T-cell (primary cell): ENCODE measurements at places on chromosomes 12 and 14.

DNA sequence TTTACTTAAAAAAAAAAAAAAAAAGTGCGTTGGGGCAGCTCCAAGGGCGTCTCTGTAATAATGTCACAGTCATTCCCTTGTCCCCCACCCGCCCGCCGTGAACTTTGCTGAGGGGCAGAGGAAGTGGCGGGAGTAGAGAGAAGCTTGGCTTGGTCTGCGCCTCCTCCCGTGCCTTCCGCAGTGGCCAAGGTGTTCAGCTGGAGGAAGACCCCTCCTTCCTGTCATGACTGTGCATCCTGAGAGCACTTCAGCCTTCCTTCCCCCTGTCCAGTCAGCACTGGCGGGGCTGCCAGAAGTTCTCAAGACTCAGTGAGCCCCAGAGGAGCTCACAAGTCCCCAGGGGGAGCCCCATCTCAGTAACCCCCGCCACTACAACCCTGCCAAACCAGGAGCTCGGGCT is 32.2 kb downstream of the AACS start:
- DNase-seq, result no peak

DNA sequence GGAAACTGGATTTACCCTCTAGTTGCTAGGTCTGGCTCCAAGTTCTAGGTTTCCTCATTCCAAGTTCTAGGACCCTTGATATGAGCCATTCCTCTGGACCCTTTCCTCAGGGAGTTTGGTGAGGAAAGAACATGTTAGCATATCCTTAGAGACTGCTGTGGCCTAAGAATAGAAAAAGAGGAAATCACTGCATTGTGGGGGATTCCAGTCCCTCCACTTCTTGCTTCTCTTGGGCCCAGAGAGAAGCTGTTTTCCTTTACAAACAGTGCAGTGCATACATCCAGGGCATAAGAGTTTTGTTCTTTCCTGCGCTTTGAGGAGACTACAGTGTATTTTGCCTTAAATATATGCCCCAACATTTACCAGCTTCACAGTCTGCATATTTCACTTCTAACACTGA is 59.0 kb downstream of the LLPH start:
- no peak for DNase-seq

- peak; percentile 91 for DNase-seq
Observed at GRCh38 chr12:49623142-49623904, at the start of gene PRPF40B. Gene PRPF40B (plus strand): TSS chr12:49623561. CDS start chr12:49623591, 30 bp downstream.

DNA sequence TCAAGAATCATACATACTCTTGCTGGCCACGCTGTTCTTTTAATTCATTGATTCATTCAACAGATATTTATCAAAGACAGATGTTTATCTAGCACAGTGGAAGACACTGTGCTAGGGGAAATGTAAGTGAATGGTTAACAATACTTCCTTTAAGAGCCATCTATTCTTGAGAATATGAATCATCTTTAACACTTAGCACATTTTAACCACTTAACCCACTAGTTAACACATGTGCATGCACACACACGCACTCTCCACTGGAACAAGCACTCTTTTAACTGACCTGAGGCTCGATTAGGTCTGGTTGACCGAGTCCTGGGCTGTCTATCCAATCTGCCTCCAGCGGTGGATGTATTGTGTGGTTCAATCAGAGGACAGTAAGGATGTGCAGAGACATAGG is 34.6 kb downstream of the LMNTD1 start:
- no peak for DNase-seq

DNA sequence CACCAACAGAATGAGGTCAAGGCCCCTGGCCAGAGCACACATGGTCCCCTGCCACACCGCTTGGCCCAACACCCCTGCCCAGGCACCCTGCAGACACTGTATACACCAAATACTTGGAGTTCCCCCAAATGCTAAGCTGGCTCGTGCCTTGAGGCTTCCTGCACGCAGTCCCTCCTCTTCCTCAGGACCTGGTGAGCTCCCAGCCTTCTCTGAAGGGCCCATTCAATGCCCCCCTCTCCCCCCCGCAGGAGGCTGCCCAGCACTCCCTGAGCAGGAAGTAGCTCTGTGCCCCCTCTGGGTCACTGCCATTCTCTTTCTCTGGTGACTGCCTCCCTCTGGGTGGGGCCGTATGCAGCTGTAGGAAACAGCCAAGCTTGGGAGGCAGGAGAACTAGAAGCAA is 75.3 kb downstream of the ITPK1 start:
- DNase-seq, result no peak

GRCh38 chr14:28944605-28945004 is 178.0 kb downstream of the FOXG1 start:
- DNase-seq, result no peak

GRCh38 chr14:104437703-104438102 is 141.9 kb upstream of the C14orf180 start:
- DNase-seq, result no peak

GRCh38 chr14:54594537-54594936 is 27.6 kb downstream of the SAMD4A start:
- no peak for DNase-seq

DNA sequence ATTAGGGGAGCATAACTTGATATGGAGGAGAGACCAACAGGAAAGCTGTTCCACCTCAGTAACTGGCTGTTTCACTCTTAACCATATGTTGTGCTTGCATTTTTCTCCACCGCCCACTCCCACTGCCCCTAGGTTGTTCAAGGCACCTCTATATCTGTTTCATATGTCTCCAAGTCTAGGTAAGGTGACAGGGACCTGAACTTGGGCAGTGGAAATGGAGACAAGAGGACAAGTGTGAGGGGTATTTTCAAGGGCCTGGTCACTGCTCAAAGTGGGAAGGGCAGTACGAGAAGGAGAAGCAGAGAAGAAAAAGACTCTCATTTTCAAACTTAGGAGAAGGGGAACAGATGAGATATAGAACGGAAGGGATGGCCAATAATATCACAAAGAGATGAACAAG is 3.1 kb downstream of the SLC38A1 start:
- DNase-seq, result no peak

DNA sequence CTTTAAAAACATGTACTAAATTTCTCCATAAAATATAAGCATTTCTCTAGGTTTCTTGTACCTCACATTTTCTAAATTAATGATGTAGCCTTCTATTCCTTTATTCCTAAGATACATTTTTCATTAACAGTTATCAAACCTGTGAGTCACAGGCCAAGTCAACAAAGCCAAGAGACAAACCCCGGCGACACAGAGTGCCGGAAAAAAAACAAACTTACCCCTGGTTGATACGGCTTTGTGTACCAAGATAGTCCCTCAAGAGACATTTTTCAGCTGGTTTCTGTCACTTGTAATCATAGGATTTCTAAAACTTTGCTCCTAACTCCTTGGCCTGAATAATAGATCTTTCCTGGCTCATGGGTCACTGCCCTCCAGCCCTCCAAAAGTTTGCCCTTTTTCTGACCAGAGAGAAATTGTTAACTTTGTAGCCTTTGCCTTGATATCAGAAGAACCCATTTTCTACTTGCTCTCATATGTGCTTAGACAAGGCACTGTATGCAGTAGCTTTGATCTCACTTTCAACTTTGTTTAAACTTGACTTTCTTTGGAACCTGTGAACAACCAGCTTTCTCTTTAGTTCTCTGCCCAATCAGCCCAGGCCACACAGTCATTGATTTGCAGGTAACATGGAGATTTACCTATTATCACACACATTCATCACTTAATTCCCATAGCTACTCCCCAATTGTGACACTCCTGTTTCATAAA is 172.2 kb downstream of the PRKD1 start:
- DNase-seq, result no peak

- DNase-seq, result no peak
Observed at GRCh38 chr14:96594961-96595360, 92.8 kb downstream of the PAPOLA start.

DNA sequence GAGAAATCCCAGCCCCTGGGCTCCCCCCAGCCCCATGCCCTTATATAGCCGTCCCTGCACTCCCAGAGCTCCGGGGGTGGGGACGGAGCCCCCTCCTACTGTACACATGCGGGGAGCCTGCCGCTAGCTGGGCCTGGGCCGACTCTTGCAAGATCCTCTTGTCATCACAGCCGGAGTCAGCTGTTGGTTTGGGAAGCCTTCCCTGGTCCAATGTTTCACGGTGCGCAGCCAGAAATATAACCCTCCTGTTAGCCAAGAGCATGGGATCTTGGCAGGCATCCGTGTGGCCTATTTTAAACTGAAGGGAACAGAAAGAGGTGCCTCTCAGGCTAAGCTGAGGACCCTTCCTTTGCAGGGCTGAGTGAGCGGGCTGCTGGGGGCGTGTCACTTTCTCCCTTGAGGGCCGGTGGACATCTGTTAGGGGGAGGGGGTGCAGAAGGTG is 175.3 kb downstream of the TSPAN9 start:
- DNase-seq, result no peak

DNA sequence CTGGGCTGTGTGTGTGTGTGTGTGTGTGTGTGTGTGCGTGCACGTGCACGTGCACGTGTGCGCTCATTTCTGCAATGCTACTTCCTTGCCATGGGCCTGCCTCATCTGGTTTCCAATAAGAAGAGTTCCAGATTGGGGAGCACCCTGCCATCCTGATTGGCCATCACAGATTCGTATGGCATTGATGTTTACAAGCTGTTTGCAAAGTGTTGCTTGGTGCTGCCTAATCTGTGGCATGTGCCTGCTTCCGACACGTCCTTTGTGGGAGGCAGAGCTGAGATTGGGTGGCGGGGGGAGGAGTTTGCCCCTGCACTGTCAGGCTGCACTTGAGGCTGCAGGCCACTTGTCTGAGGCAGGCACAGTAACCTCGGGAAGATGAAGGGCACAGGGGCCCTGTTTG is 39.2 kb downstream of the SAMD4A start:
- DNase-seq, result no peak

GRCh38 chr12:56602239-56602638 is 27.9 kb downstream of the BAZ2A start:
- DNase-seq, result no peak

GRCh38 chr12:52081263-52081733 is 1.8 kb downstream of the SMIM41 start:
- DNase-seq, result no peak

GRCh38 chr14:68106456-68106855 is 286.9 kb downstream of the RAD51B start:
- DNase-seq, result no peak

GRCh38 chr12:28172434-28173030 is 17.7 kb upstream of the CCDC91 start:
- no peak for DNase-seq

DNA sequence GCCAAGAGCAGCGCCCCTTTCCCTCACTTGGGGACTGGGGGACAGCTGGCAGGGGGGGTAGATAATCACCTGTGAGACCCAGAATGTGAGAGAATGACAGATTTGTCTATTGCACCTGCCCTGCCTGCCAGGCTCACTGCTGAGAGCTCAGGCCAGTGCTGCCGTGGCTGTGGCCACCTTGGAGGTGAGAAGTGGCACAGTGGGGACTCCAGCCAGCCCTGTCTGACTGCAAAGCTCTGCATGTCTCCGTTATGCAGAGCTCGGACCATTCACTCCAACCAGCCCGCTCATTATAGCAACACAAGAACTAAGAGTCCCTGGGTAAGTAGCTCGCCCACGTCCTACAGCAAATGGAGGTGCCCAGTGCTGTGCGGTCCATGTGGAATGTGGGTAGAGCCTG is 88.8 kb downstream of the DICER1 start:
- no peak for DNase-seq

DNA sequence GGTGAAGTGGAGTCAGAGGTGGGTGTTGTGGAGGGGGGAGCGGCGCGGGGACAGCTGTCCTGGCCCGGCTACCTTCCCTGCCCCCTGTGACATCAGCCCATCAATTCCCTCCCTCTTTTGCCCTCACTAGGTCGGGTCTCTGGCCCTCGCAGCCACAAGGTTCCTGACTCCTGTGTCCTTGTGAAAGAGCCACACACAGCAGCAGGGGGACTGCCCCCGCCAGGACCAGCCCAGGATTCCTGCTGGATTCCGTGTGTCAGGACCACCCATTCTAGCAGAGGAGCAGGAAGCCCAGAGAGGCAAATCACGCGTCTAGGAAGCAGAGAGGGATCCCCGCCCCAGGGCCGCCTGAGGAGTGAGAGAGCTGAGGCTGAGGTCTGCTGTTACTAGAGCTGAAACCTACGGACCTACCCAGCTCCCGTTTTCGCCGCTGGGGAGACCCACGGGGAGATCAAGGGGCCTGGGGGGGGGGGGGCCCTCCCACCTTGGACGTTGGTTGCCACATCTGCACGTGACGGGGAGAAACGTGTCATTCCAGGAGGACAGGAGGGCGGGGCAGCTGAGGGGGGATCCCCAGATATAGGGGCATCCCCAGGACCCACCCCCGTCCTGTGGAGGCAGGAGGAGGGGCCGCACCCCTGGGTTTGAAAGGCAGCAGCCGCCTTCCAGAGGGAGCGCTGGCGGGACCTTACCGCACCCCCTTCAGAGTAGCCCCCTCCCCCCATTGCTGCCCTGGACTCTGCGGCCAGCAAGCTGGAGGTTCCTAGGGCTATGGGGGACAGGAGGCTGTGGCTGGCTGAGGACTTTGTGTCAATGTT is 12.5 kb upstream of the INF2 start:
- DNase-seq, result no peak

GRCh38 chr12:75943730-75944096 is 87.9 kb downstream of the PHLDA1 start:
- no peak for DNase-seq

DNA sequence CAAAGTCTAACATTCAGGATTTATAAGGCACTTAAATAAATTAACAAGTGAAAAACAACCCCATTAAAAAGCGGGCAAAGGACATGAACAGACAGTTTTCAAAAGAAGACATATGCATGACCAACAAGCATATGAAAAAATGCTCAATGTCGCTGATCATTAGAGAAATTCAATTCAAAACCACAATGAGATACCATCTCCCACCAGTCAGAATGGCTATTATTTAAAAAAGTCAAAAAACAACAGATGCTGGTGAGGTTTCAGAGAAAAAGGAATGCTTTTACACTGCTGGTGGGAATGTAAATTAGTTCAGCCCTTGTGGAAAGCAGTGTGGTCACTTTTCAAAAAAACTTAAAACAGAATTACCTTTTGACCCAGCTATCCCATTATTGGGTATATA is 60.7 kb upstream of the BDKRB2 start:
- DNase-seq, result no peak

DNA sequence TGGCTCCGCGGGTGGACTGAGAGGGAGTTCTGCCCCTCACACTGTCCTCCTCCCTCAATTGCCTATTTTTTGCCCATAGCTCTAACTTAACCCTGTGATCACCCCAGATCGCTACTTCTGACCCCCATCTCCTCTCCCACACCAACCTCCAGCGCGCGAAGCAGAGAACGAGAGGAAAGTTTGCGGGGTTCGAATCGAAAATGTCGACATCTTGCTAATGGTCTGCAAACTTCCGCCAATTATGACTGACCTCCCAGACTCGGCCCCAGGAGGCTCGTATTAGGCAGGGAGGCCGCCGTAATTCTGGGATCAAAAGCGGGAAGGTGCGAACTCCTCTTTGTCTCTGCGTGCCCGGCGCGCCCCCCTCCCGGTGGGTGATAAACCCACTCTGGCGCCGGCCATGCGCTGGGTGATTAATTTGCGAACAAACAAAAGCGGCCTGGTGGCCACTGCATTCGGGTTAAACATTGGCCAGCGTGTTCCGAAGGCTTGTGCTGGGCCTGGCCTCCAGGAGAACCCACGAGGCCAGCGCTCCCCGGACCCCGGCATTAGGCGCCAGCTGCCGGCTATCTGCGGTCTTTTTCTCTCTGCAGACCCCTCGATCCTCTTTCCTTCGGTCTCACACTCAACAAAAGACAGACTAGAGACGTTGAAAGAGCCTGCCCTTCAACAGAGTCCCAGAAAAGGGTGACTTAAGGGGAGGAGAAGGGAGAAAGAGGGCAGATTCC is 3.0 kb upstream of the TBX3 start:
- DNase-seq, result no peak
